ENCODE measurements at places on chromosomes 5 and 9.

DNA sequence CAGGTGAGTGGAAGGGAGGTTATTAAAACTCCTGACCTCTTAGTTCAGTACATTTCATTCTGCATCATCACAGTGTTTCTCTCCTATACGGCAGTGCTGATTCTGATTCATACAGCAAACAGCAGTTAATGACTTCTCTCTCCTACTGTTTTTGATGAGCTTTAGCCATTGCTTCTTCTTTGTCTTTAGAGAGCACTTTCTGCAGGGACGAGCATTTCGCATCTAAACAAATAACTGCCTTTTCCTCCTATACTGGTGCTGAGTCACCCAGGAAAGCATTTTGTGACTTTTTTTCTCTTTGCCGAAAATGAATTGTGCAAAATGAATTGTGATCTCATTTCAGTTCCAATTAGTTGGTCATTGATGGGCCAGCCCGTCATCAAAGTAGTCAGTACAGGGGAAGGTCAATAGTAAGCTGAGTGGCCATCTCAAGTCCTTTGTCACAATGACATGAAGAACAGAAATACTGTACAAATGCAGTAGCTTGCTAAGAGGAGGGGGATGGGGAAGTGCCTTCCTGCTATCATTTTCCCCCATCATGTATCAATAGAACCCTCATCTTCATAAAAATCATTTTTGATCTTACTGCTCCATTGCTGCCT, 98.5 kb downstream of the INSYN2B start:
- no peak for DNase-seq

GRCh38 chr9:127136081-127136879, 13.8 kb upstream of the ANGPTL2 start:
- DNase-seq = no peak

- DNase-seq = no peak
Measured at GRCh38 chr9:83707518-83707767, 315 bp downstream of the UBQLN1 start.

GRCh38 chr9:135103001-135103446, 15.6 kb downstream of the OLFM1 start:
- DNase-seq = no peak

GRCh38 chr5:173890195-173890991, 2.2 kb downstream of the CPEB4 start:
- DNase-seq = no peak

GRCh38 chr9:125522328-125522725, 184.7 kb downstream of the MAPKAP1 start:
- DNase-seq = no peak

- no peak for DNase-seq
Measured at GRCh38 chr9:69333716-69334115, 8.7 kb downstream of the ENTREP1 start.

- DNase-seq = no peak
Measured at GRCh38 chr5:146048994-146049703, 56.2 kb downstream of the PLAC8L1 start.

- no peak for DNase-seq
Measured at GRCh38 chr5:109173036-109173794, 236.6 kb downstream of the PJA2 start.

Measured in activated B cell treated with CpG ODN at 0.5 μM for 24 hours (primary cell).